ENCODE measurements at places on chromosomes 3 and 15.

- H3K27me3 ChIP-seq, result no peaks in the 10 kb centered on the region
- H3K4me3 ChIP-seq, result no peak overlapping the region
- H3K36me3 ChIP-seq, result peaks cover 14% of the 10 kb centered on the region
- DNase-seq, result no peak
- no peak overlapping the region for H3K27ac ChIP-seq
Measured at GRCh38 chr3:58167431-58168351, 43.1 kb downstream of the DNASE1L3 start.

DNA sequence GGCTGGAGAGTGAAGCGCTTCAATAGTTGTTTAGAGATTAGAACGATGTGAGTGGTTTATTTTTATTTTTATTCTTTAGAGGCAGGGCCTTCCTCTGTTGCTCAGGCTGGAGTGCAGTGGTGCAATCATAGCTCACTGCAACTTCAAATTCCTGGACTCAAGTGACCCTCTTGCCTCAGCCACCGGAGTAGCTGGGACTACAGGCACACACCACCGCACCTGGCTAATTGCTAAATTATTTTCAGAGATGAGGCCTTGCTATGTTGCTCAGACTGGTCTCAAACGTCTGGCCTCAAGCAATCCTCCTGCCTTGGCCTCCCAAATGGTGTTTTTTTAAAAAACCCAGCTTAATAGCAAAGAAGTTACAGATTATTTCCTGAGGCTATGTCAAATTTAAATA, 29.0 kb downstream of the PPARG start:
- H3K27ac ChIP-seq, result no peak overlapping the region
- DNase-seq, result no peak
- H3K27me3 ChIP-seq, result no peaks in the 10 kb centered on the region
- no peak overlapping the region for H3K4me3 ChIP-seq

GRCh38 chr3:185646382-185647133, 60.5 kb downstream of the SENP2 start:
- H3K27me3 ChIP-seq, result no peaks in the 10 kb centered on the region
- H3K27ac ChIP-seq, result no peak overlapping the region
- peaks cover 95% of the 10 kb centered on the region for H3K36me3 ChIP-seq
- no peak overlapping the region for H3K4me3 ChIP-seq
- no peak for DNase-seq
- peaks cover 22% of the 10 kb centered on the region for H3K4me1 ChIP-seq

GRCh38 chr15:45458746-45459403, 63.7 kb downstream of the SLC30A4 start:
- no peak overlapping the region for H3K27ac ChIP-seq
- H3K27me3 ChIP-seq, result no peaks in the 10 kb centered on the region
- no peaks in the 10 kb centered on the region for H3K36me3 ChIP-seq
- no peak overlapping the region for H3K4me3 ChIP-seq

DNA sequence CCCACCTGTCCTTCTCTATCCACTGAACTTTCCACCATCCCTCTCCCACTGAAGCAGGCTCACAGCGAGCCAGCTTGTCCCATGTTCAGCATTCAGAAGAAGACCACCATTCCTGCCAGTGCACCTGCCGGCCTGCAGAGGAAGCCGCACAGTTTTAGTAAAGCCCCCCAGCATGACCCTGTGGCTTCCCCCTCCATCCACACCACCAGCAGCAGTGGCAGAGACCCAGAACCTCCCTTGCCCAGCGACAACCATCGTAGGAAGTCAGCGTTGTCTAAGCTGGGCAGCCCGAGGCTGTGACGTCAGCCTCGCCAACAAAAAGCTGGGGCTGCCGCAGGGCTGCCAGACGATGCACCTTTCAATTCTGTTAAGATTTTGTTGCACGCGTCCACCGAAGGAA, 66.6 kb upstream of the TAMM41 start:
- no peak for DNase-seq
- no peak overlapping the region for H3K4me3 ChIP-seq
- H3K27ac ChIP-seq, result no peak overlapping the region
- H3K27me3 ChIP-seq, result no peaks in the 10 kb centered on the region
- H3K36me3 ChIP-seq, result no peaks in the 10 kb centered on the region
- H3K4me1 ChIP-seq, result peaks cover under 1% of the 10 kb centered on the region

DNA sequence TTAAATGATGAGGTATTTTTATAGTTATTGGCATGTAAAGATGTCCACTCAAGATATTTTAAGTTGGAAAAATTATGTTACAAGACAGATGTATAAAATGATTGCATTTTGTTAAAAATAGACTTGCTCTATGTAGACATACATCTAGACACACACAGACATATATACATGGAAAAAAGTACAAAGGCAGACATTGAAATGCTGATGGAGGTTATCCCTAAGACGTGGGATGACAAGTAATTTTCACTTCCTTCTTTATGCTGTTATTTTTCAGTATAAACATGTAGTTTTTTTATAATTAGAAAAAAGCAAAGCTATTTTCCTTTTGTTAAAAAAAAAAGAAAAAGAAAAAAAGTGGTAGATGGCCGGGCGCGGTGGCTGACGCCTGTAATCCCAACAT, 7.2 kb downstream of the HOMER2 start:
- no peak overlapping the region for H3K4me3 ChIP-seq
- H3K27me3 ChIP-seq, result no peaks in the 10 kb centered on the region
- no peak for DNase-seq

GRCh38 chr3:41573591-41573990, 374.3 kb downstream of the CTNNB1 start:
- H3K27ac ChIP-seq, result no peak overlapping the region
- no peak for DNase-seq
- no peaks in the 10 kb centered on the region for H3K27me3 ChIP-seq
- H3K4me1 ChIP-seq, result peaks cover 1% of the 10 kb centered on the region
- H3K4me3 ChIP-seq, result no peak overlapping the region

- no peak overlapping the region for H3K4me3 ChIP-seq
- no peaks in the 10 kb centered on the region for H3K27me3 ChIP-seq
- no peak overlapping the region for H3K27ac ChIP-seq
- no peaks in the 10 kb centered on the region for H3K36me3 ChIP-seq
- H3K4me1 ChIP-seq, result no peaks in the 10 kb centered on the region
Measured at GRCh38 chr3:99961756-99962515, 144.3 kb downstream of the CMSS1 start.

GRCh38 chr3:11438646-11439045, 166.4 kb downstream of the ATG7 start:
- no peak for DNase-seq
- H3K4me3 ChIP-seq, result no peak overlapping the region
- no peaks in the 10 kb centered on the region for H3K27me3 ChIP-seq

- H3K4me1 ChIP-seq, result no peaks in the 10 kb centered on the region
- no peaks in the 10 kb centered on the region for H3K36me3 ChIP-seq
- no peak for DNase-seq
- no peak overlapping the region for H3K4me3 ChIP-seq
Measured at GRCh38 chr3:143416229-143416628, 296.7 kb downstream of the CHST2 start.

- H3K4me3 ChIP-seq, result no peak overlapping the region
- H3K4me1 ChIP-seq, result no peaks in the 10 kb centered on the region
- DNase-seq, result no peak
- no peak overlapping the region for H3K27ac ChIP-seq
- no peaks in the 10 kb centered on the region for H3K36me3 ChIP-seq
- no peaks in the 10 kb centered on the region for H3K27me3 ChIP-seq
Measured at GRCh38 chr3:59879031-59879581, 829.3 kb upstream of the CFAP20DC start.

GRCh38 chr3:172204716-172205115, 165.3 kb downstream of the FNDC3B start:
- peaks cover 18% of the 10 kb centered on the region for H3K4me1 ChIP-seq
- H3K27ac ChIP-seq, result no peak overlapping the region
- no peaks in the 10 kb centered on the region for H3K27me3 ChIP-seq
- DNase-seq, result no peak
- H3K36me3 ChIP-seq, result peaks cover 6% of the 10 kb centered on the region
- H3K4me3 ChIP-seq, result no peak overlapping the region

DNA sequence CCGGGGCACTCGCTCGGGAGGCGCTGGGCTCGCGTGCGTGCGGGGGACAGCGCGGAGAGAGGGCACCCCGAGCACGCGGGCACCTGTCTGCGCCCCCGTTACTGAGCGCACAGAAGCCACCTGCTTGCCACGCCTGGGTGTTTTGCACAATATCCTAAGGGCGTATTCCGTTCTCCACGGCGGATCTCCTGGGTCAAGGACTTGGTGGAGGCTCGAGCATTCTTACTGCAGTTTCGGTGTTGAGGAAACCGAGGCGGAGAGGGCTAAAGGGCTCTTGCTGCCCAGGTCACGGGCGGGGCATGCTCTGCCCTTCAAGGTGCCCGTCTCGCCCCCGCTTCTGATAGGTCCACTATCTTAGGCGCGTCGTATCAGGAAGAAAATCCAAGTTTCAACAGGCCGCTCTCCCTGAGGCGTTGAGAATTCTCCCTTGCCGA, 526 bp downstream of the GPD1L start:
- H3K27me3 ChIP-seq, result peaks cover 15% of the 10 kb centered on the region
- H3K4me3 ChIP-seq, result peak overlapping the region; percentile 91
- no peak overlapping the region for H3K27ac ChIP-seq
- DNase-seq, result no peak
- H3K4me1 ChIP-seq, result peaks cover 3% of the 10 kb centered on the region
